ENCODE measurements at places on chromosomes 12 and 14.

GRCh38 chr12:64385468-64385867 is 5.1 kb downstream of the C12orf56 start:
- no peak for DNase-seq

- DNase-seq = no peak
These were observed 12.9 kb downstream of the ISCA2 start for GRCh38 chr14:74506411-74506851.

GRCh38 chr12:39804898-39805297 is 185.3 kb upstream of the ABCD2 start:
- no peak for DNase-seq

DNA sequence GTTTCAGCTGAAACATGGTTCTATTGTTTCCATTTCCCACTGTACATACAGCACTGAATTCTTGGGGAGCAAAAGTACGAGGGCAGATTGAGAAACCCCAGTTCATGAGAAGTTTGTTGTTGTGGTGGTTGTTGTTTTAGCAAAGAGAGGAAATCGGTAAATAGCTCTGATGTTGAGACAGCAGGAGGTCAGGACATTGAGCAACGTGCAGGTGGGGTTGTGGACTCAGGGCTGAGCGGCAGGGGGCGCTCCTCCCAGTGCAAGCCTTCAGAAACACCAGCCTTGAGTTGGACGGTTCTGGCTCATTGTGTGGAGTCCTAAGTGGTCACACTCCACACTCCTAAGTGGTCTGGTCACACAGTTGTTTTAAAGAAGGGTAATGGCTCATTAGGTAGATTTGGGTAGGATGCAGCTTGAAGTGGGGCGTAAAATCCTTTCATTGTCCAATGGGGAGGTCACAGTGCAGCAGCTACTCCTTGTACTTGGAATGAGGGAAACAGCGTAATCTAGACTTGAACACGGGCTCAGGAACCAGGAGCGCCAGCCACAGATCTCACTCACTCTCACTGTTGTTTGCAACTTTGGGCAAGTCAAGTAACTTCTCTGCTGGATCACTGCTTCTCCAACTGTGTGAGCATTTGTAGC is 14.5 kb upstream of the PWP1 start:
- DNase-seq = no peak

DNA sequence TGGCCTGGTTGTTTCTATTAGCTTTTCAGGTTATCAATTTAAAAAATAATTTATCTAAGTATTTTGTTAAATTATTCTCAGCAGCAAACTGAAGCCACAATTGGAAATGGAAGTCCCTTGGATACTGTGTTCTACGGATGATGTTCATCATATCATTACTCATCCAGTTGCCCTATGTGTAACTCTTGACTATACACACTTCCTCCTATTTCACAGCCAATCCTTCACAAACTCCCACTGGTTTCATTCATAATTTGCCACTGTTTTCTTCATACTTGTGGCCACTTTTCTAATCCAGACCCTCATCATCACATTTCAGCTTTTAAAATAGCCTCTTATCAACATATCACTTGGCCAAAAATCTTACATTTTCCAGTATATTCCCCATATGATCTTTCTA is 84.0 kb downstream of the CATSPERB start:
- DNase-seq = no peak

DNA sequence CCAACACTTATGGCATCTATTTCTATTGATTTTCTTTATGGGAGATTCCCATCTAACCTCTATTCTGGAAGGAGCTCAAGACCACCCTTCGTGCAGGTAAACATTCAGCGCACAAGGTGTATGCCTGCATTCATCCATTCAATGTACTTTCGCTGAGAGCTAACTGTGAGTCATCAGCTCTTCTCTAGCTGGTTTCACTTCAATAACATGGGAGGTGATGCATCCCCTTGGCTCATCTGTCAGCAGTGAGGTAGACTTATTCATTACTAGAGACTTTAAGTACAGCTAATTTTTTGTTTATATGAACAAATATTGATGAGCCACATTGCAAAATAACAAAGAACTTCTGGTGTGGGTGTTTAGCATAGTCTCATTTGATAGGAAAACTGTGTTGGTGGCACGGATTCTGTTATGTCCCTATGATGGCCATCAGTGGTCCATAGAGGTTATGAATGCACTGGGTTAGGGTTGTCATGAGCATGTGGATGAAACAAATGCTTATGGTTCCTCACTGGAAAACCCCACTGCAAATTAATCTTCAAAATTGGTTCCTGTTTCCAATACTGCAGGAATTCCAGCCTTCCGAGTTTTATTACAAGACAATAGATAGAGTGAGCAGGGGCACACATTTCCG is 1151.0 kb downstream of the BCL11B start:
- no peak for DNase-seq

DNA sequence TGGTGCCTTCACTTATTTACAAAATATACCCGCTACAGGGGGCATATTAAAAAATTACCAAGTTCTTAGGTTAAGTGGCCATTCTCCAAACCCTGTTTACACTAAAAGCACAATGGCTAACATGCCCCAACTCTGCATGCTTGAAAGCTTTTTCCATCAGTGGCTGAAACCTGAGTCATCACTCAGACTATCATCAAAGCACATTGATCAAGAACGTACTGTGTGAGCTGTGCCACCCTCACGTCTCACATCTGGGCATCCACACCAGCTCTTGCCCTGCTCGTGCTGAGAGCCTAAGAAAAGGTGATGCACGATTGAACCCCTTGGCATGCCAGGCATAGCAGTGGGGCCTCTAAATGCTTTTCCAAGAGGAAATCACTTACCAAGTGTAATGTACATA is 13.2 kb downstream of the AQP6 start:
- peak; percentile 24 for DNase-seq

DNA sequence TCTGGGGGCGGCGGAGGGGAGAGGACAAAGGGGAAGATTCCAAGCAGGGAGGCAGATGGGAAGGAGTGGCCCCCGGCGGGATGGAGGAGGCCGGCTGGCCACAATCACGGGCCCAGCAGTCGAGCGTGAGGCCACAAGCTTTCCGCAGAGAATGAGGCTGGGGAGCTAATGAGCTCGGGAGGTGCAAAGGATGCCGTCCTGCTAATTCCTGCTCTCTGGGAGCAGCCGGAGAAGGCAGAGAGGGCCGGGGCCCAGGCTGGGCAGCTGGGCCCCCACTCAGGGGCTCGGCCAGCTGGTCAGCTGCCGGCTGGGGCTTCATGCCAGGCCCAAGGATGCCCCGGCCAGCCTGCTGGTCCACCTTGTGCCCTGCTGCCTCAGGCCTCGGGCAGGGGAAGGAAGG is 98.1 kb upstream of the LHX5 start:
- DNase-seq = no peak

GRCh38 chr12:38282886-38283285 is 33.7 kb upstream of the ALG10B start:
- DNase-seq = no peak

DNA sequence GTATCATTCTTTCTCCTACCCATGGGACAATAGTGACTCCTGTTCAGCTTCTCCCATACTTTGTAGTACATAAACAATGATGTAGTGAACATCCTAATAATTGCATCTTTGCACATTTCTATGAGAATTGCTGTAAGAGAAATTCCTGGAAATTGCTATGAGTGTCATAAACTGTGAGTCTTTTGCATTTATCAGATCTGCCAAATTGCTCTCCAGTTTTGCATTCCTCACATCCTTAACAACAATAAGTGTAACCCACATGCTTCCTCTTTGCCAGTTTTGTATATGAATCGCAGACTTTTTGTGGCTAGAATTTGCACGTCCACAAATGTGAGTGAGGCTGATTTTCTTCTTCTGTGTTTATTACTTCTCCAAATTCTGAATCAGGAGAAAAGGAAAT is 124.0 kb upstream of the TBX5 start:
- DNase-seq = no peak

GRCh38 chr14:70721542-70721941 is 79.8 kb downstream of the TTC9 start:
- DNase-seq = no peak

DNA sequence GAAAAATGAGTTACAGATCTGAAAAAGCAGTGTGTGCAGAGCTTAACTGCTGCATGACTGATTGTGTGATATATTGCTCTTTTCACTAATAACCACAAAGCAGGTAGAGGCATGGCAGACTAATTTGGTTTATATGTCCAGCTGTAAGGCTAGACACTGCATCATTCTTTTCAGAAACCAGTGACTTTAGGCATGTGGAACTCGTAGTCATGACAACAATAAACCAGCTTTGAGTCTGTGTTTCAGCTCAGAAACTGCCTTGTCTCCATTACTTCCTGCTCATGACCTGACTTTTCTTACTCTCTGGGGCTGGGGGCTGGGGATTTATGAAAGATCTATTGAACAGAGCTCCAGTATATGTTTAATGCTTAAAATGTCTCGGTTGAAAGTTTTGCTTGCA is 146.8 kb upstream of the LRIG3 start:
- DNase-seq = peak; percentile 86

DNA sequence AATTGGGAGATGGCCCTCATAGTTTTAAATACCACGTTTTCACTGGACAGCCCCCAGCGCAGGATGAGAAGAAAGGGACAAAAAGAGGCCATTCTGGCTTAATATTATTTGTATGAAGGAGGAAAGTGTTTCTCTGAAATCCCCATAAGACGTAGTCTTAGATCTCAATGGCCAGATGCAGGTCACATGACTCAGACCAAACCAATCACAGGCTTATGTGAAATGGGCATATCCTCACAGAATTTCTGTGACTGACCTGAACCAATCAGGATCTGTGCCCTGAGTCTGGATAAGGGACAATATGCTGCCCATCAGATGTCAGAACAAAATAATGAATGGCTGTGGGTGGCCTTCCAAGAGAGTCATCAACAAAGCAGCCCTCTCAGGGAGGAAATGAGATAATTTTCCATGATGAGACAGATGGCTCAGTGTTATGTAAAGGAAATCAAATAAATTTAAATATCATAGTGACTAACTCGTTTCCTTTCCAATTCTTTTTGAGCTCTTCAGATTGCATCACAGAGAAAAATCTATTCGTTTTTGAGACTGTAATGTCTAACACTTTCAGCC is 1009.5 kb upstream of the TMEM132C start:
- peak; percentile 39 for DNase-seq

- DNase-seq = no peak
These were observed 93.9 kb upstream of the DCN start for GRCh38 chr12:91276509-91276908.

DNA sequence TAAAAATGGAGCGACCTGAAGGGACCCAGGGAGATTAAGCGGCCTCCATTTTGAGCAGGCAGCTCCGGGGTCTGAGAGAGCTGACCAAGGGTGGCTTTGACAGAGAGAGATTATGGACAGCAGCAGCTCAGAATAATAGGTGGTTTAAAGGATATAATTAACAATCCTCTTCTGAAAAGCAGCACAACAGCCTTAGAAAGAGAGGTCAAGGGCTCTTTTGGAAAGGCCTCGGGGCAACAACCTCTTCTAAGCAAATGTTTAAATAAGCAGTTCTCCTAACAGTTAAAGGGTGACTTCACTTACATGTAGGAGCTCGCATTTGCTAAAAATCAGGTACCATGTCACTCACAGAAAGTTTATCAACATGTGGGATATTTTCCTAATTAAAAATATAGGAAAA is 87.2 kb upstream of the FRMD6 start:
- no peak for DNase-seq

GRCh38 chr12:30461026-30461615 is 234.5 kb downstream of the IPO8 start:
- no peak for DNase-seq

- DNase-seq = no peak
These were observed 150.4 kb upstream of the MAX start for GRCh38 chr14:65252482-65253255.

DNA sequence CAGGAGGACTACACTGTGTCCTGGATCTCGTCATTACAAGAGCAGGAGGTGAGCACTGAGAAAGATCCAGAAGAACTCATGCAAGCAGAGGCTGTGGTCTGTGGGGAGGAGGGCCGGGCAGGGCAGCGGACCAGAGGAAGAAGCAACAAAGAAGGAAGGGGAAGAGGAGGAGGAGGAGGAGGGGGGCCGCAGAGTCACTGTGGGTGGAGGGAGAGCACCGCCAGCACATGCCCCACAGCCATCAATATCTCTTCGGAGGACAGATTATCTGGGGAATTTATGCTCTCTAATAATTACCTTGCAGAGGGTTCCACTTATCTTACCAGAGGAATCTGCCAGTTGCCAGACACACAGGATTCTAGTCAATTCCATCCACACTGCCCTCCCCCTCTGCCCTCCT is 105.6 kb downstream of the DPF3 start:
- DNase-seq = no peak

GRCh38 chr12:98402091-98402490 is 113.3 kb upstream of the TMPO start:
- DNase-seq = no peak

- DNase-seq = no peak
These were observed 1318.3 kb downstream of the AACS start for GRCh38 chr12:126383506-126383905.

- peak; percentile 23 for DNase-seq
These were observed 51.3 kb downstream of the MARK3 start for GRCh38 chr14:103436533-103436932.

DNA sequence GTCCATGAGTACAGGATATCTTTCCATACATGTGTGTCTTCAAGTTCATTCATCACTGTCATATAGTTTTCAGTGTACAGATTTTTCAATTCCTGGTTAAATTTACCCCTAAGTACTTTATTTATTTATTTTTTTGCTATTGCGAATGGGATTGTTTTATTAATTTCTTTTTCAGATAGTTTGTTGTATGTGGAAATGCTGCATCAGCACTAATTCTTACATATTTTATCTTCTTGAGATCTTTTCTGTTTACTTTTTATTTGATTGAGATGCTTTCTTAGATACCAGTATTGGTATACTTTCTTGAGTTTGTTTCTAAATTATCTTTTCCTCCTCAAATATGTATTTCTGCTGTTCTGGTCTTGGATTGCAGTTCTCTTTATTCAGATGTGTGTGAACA is 148.9 kb downstream of the RGS6 start:
- DNase-seq = no peak

GRCh38 chr12:51593539-51593938 is 2.5 kb downstream of the SCN8A start:
- DNase-seq = peak; percentile 60

GRCh38 chr12:18414671-18415070 is 153.4 kb downstream of the PIK3C2G start:
- DNase-seq = no peak

DNA sequence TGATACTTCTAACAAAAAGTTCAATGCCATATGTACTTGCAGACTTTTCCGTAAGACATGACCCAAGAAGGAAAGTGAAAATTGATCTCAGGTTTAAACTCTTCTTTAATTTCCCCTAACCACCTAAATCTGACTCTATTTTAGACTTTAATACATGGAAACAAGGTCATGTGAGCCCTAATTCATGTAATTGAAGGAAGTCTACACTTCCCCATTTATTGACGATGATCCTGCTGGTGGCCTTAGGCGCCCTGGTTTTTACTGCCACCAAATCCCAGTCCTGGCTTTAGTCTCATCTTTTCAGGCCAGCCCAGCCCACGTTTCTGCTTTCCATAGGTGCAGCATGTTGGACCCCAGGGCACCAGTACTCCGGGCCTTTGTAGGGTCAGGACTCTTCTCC is 157.9 kb downstream of the PELI2 start:
- DNase-seq = no peak

Data from astrocyte of the spinal cord (primary cell).